OCI-LY7 (cell line): ENCODE measurements at places on chromosomes 6 and 20. TPM values are rescaled to one million over a fixed set of nuclear protein-coding genes. Genes with fewer than 3 reads are reported as not detected.
A peak's percentile ranks its signal among the peaks of the same experiment; 100 is the strongest.

DNA sequence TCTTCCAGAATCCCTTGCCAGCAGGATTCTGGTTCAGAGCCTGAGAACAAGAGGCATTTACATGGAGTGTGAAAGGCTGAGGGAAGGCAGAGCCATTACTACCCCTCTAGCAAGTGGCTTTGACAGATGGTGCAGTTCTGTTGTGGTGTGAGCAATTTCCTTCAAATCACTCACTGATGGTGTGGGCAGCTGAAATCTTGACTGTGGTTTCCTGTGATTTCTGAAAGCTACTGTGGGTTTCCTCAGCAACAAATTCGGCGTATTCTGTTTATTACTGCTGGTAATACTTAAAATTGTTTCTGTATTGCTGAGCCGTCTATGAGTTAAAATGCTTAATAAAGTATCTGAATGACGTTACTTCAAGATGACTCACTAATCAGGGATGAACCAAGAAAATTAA, 181.5 kb upstream of the TCF21 start:
- DNase-seq = no peak

- DNase-seq = no peak
Measured at GRCh38 chr20:49824206-49824605, 11.6 kb downstream of the SLC9A8 start.

DNA sequence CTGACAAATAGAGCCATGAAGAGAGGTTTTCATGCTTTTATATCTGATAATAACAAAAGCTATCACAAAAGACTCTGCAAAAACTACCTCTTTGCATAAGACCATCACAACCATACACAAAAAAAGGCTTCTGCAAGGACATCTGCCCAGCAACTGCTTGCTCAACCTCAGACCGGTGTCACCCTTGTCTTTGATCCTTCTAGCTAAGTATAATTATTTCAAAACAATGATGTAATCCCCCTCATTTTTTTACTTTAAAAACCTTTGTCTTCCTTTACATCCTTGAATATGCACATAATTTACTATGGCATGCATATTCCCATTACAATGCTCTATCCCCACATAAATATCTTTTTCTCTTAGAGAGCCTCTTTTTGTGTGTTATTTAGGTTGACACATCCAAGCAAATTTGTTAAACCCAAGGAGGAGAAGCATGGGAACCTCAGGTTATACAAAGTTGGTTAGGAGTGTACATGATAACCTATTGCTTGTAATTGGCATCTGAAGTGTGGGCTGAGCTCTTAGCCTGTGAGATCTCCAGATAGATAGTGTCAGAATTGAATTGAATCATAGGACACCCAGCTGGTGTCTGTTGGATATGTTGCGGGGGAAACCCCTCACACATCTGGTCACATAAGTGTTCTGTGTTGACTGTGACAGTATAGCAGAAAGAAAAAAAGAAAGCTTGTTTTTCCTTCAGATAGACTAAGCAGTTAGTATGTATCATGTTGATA, 20.7 kb upstream of the CGA start:
- no peak for DNase-seq

GRCh38 chr6:24930431-24930871, 5.3 kb downstream of the RIPOR2 start:
- DNase-seq = no peak

- no peak for DNase-seq
Measured at GRCh38 chr6:3036861-3037637, 31.2 kb upstream of the RIPK1 start.

GRCh38 chr6:45422503-45423110, 44.9 kb upstream of the SUPT3H start:
- DNase-seq = peak; percentile 16

DNA sequence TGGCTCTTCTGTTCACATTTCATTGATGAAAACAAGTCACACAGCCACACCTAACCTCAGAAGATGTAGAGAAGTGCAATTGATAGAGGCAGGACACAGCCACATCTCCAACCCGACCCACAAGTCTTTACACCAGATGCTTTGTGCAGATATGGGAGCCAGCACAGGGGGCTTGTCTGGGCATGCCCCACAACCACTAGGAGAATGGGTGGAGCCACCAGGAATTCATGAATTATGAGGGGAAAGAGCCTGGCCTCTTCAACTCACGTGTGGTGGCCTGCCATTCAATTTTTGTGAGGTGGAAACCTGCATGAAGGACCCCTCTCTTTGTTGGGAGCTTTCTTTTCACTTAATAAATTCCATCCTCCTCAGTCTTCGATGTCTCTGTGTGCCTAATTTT, 79.1 kb downstream of the OGFRL1 start:
- DNase-seq = no peak

DNA sequence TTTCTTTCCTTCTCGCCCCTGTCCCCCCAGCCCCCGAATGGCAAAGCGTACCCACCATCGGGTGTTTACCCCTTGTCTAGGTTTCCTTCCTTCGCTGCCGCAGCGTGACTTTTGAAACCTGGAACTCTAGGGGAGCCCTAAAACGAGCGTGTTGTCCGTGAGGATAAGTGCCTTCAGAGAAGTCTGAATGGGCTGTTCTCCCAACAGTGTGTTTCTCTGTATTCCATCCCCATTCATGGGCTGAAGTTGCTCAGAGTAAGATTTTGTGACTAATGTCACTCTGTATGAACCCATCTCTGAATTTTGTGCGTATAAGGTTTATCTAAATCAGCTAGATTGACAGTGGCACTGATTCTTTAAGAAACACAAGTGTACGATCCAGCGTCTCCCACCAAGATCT, 949 bp downstream of the MACROD2 start:
- DNase-seq = no peak

GRCh38 chr6:16591396-16592222, 169.7 kb downstream of the ATXN1 start:
- peak; percentile 10 for DNase-seq

GRCh38 chr20:36400909-36401735, 95.0 kb downstream of the DLGAP4 start:
- DNase-seq = no peak

DNA sequence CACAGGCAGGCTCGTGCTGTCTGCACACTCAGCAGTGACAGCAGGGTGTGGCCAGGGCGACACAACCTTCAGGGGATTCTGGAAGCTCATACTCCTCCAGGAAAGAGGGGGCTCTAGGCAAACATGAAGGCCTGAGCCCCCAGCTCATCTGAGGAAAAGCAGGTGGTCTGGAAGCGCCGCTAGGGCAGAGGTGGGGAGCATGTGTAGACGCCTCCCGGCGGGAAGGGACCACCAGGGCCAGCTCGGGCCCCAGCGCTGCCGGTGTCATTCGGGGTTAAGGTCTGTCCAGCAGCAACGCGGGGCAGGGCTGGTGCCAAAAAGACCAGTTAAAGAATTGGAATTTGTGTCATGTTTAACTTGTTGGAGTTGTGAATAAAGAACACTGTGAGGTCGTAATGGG, 39.3 kb upstream of the SYNJ2 start:
- no peak for DNase-seq

DNA sequence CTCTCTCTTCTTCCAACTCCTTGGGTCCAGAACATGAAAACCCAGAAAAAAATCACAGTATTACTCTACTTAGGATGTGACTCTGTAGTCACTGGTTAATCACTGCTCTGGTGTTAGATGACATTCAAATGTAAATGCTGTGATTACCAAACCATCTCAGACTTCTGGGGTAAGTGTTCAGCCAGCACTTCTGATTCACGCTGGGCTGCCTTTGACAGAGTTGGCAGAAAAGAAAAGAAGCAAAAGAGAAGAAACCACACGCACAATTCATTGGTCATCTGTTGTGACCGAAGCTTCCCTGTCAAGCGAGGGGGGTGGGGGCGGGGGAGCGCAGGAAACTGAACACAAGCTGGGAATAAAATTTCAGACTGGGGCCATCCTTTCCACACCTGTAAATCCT, 82.7 kb downstream of the PSMG4 start:
- no peak for DNase-seq

- no peak for DNase-seq
Measured at GRCh38 chr6:83853178-83854000, at the start of gene RIPPLY2. TSS of gene RIPPLY2 (plus strand) at chr6:83853360. CDS start at chr6:83853417, 57 bp downstream.

DNA sequence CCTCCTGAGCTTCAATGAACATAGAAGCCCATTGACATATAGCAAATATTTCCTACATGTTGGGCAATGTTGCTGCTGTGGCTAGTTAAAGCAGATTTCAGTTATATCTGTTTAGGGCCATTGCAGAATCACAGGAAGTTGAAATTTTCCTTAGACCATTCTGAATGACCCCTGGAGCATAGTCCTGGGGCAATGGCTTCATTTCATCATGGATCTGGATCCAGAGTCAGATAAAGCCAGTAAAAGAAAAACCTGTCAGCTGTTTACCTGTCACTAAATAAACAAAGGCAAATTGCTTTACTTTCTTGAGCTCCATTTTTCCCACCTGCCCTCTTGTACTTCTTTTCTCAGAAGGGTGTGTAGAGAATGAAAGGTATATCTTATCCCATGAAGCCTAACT, 494.0 kb upstream of the MAP3K7 start:
- DNase-seq = no peak

DNA sequence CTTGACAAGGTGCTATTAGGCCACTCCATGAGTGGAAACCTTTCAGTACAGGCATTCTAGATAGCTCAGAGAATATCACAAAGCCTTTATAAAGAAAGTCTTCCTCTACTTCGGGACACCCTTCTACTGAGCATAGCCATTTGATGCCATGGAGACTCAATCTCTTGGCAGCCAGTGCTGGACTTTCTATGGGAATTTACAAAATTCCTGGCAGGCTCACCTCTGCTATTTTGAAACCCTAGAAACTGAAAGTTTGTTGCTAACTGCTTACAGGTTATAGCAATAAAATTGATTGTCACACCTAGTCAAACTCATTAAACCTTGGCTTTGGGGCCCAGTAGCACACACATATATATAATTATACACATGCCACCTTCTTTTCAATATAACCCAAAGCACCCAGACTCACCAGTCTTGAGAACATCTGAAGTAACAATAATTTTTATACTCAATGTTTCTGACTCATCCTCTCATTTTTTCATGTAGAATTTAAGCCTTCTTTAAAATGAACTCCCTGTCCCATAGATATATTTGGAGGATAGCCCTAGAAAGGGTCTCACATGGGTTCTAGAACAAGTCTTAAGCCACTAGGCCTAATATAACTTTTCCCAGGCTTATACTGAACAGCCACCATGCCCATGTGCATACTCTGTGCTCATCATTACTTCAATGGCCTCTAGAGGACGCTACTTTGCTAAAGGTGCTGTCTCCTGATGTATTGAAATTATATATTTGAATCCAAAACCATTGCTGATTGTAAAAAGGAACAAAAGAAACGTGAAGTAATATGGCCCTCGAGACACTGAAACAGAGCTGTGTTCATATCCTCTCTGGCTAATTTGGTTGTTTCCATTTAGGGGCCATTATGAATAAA, 368.1 kb upstream of the MARCKS start:
- no peak for DNase-seq

- DNase-seq = no peak
Measured at GRCh38 chr6:30768634-30769087, 24.3 kb upstream of the IER3 start.

DNA sequence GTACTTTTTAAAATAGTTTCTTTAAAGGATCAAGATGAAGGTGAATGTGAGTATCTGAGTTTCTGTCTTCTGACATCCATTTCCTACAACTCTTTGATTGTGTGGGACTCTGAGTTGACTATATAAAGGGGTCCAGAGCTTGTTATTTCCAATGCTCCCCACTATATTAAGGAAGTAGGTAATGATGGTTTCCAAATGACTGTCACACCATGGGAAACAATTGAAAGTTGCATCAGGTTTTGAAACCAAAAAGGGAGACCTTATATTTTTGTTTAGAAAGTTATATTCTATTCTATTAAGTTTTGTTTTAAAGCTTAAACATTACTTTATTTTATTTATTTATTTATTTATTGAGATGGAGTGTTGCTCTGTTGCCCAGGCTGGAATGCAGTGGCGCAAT, 11.2 kb downstream of the CASS4 start:
- no peak for DNase-seq

- no peak for DNase-seq
Measured at GRCh38 chr20:1368448-1369199, 24.2 kb downstream of the FKBP1A start.

DNA sequence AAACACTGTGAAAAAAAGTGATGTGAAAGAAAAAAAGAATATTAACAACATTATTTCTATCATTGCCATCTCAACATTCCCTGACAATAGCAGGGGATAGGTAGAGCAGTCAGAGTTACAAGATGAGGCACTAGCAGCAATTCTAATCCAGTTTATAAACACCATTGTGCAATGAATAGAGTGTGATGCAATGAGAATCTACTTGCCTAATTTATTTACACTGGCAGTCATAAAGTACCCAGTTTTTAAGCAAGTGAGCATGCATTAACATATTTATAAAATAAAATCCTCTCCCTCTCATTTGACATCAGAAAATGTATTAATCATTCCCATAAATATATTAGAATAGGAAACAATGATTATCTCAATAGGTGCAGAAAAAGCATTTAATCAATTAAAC, 2.5 kb upstream of the MANEA start:
- no peak for DNase-seq

- no peak for DNase-seq
Measured at GRCh38 chr6:68238097-68238601, 396.9 kb upstream of the ADGRB3 start.

- DNase-seq = no peak
Measured at GRCh38 chr6:11738661-11739375, 39.8 kb downstream of the ADTRP start.

GRCh38 chr6:156560476-156560875, 216.7 kb upstream of the ARID1B start:
- peak; percentile 24 for DNase-seq

GRCh38 chr6:12801141-12801540, 84.6 kb downstream of the PHACTR1 start:
- DNase-seq = no peak

DNA sequence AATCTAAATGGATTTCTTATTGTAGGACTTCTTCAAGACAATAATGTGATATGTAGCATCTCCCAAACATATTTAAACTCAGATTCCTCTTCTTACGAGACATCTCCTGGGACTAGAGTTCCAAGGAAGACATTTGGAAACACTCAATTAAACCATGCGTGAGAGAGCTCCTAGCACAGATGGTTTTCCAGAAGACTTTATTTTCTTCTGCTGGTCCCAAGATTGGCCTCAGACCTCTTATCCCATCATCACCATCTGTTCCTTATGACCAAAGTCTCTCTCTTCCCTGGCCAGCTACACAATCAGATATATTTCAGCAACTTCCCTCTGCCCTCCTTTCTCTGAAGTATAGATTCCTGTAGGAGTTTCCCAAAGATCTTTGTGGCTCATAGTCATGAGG, 93.2 kb upstream of the JARID2 start:
- no peak for DNase-seq

Gene VARS1
- total RNA-seq = 118 and 137 TPM in 2 replicates

Gene TJAP1
- 32.3 and 34.4 TPM in 2 replicates for total RNA-seq

Gene SMOC2
- total RNA-seq = not detected in 2 replicates

Gene SFTA2
- not detected in 2 replicates for total RNA-seq

Gene MAK
- 0.10 and 0.18 TPM in 2 replicates for total RNA-seq

Gene CTCFL
- total RNA-seq = not detected in 2 replicates

Gene EPPIN
- not detected in 2 replicates for total RNA-seq

Gene SPATS1
- not detected in 2 replicates for total RNA-seq

Gene UNC93A
- not detected in 2 replicates for total RNA-seq

Gene TMEM244
- total RNA-seq = not detected in 2 replicates

Gene SLC22A7
- not detected in 2 replicates for total RNA-seq

Gene HTR1E
- not detected in 2 replicates for total RNA-seq

Gene HLA-DRB5
- 5.0 and 6.1 TPM in 2 replicates for total RNA-seq

Gene NMBR
- not detected in 2 replicates for total RNA-seq

Gene TCP11
- total RNA-seq = not detected in 2 replicates

Gene AGPAT1
- total RNA-seq = 28.1 and 30.1 TPM in 2 replicates

Gene SSTR4
- total RNA-seq = not detected in 2 replicates

Gene SOBP
- 29.4 and 31.3 TPM in 2 replicates for total RNA-seq
